ENCODE measurements at places on chromosomes 2 and 18.

DNA sequence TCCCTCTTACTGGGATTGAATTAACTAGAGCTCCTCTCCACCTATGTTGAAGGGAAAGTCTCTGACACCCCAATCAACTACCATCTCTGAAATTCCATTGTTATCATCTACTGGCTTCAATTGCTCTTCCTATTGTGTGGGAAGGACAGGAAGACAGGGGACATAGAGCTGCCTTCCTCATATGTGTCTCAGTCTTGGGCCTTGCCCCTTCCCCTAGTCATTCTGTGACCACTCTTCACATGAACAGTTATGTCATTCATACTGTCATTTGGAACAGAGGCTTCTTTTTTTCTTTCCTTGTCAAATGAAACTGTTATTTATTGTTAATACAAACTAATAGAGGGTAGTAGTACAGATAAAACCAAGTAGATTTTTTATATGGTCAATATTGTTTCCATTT is 69.6 kb upstream of the EMILIN2 start:
- DNase-seq: no peak

DNA sequence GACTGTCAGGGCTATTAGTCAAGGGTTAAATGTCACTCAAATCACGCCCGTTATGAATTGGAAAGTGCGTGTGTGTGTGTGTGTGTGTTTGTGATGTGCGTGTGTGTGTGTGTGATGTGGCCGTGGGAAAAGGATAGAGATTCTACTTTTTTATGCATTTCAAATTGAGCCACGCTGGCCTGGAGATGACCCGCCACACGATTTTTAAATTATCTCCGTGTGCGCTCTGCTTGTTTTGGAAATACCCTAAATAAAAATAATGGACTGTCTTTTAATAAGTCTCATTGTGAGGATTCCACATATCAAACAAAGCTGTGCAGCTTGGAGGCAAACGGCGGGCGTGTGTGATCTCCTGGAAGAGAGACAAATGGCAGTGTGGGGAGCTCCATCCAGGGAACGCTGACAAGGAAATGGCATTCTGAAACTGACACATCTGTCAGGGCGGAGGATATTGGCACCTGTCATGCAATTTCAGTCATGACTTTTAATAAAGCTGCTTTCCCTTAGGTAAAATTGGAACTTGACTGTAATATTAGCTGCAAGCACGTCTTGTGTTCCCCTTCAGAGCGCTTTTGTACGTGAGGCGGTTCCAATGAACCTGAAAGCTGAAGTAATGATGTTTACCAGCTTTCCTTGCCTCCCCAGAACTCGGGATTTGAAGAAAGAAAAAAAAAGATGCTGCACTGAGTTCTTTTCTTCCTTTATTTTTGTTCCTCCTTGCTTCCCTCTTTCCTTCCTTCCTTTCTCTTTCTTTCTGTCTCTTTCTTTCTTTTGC is 381.8 kb upstream of the SMIM21 start:
- DNase-seq: no peak

DNA sequence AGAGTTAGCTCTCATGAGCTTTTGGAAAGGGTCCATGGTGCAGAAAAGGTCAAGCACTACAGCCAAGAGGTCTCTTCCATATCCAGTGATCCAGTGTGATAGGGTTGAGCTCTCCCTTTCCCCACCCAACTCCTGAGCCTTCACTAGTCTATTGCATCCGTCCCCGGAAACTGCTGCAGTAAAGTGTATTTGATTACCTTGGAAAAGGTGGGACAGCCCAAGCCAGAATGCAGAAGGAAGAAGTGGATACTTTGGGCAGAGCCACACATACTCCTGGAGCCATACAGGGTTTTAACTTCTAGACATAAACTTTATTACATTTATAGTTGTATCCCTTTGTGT is 3.6 kb downstream of the PNKD start:
- DNase-seq: no peak

DNA sequence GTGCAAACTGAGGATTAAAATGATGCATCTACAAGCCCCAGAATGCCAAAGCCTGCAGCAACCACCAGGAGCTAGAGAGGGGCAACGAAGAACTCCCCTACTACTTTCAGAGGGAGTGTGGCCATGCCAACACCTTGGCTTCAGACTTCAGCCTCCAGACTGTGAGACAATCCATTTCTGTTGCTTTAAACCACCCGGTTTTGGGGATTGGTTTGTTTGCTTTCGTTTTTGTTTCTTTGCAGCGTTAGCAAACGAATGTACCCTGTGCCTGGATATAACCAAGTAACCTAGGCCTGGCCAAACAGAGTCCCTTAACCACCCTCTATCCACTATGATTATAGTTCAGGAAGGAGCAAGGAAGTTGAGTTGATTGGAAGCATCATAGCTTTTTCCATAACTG is 171.2 kb upstream of the NCK2 start:
- DNase-seq: no peak

GRCh38 chr18:58784601-58785137 is 80.0 kb upstream of the ZNF532 start:
- DNase-seq: peak; percentile 23

DNA sequence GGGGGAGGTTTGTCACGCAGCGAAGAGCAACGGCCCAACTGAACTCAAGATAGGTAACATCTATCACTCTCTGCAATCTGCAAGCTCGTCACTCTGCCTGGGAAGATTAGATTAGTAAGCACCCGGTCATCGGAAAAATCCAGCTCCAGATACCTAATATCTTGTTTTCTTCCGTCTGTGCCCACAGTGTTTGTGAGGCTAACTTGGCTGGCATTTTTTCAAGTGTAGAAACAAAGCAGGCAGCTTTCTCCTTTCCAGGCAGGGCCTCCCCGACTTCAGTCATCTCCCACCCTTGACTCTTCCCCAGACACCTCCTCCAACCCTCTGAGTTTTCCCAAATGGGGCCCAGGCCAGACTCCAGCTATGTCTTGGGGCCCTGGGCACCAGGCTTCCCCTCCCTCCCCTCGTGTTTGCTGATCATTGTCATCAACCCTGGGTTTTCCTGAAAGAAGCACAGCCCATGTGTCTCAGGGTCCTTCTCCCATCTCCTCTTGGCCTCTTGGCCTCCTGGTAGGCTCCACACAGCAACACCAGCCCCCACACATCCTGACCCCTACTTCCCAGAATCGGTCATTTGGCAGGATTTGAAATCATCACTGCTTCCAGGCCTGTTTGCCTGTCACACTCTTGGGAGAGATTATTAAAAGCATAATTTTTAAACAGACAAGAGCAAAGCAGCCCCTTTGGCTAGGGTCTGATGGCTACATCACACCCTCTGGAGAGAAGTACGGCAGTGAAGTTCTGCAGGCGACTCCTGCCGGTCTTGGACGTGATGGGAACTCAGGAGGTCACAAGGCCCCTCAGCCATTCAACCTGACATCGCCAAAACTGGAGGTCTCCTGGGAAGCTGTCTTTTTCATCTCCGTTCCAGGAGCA is 144.9 kb upstream of the ID2 start:
- no peak for DNase-seq

DNA sequence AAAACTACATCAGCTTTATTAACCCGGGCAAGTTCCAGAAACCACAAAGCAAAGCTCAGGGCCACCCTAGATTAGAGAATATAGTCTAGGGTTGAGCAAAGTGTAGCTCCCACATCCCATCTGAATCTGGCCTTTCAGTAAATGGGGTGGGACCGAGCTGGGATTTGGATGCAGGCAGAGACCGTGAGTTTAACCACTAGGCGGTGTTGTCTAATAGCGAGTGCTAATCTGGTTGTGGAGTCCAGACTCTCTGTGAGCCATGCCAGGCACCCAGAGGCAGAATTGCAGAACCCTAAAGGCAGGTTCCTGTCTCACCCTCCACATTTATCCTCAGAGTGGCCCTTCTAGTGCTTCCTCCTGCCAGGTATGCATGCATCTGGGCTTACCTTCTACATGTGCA is 435.9 kb downstream of the TSN start:
- DNase-seq: peak; percentile 38

- DNase-seq: no peak
These were observed 75.9 kb upstream of the CYRIA start for GRCh38 chr2:16741498-16741897.

- DNase-seq: no peak
These were observed 42.8 kb downstream of the PROKR1 start for GRCh38 chr2:68686178-68686577.

DNA sequence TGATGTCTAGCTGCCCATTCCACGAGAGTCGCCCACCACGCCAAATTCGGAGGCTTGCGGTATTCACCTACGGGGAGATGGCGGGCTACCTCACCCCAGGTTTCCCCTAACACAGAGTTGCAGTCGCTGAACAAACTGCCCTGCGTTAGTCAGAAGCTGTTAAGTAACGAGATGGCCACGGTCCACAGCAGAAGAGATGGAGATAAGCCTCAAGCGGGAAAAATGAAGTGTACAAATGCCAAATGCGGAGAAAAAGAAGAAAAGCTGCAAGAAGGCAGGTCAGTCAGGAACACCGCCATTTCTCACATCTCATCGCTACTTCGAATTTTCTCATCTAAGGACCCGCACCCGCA is 425 bp downstream of the ASB3 start:
- DNase-seq: peak; percentile 31

- no peak for DNase-seq
These were observed 16.0 kb upstream of the IKZF2 start for GRCh38 chr2:213167271-213167930.

DNA sequence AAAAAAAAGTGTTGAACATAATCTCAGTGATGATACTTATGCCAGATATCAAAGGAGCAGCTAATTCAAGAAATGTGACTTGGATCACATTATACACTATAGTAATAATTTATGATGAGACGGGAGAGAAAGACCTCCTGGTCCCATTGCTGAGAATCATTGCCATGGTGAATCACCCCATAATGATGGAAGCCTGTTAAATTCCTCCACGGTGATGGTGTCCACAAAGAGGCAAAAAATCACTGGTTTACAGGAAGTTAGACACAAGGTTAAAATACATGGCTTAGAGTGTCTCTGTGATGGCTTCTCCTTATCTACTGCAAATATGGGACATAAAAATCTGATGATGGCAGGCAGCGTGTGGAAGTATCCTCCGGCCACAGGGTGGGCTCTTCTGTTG is 210.0 kb downstream of the CDH2 start:
- DNase-seq: no peak

DNA sequence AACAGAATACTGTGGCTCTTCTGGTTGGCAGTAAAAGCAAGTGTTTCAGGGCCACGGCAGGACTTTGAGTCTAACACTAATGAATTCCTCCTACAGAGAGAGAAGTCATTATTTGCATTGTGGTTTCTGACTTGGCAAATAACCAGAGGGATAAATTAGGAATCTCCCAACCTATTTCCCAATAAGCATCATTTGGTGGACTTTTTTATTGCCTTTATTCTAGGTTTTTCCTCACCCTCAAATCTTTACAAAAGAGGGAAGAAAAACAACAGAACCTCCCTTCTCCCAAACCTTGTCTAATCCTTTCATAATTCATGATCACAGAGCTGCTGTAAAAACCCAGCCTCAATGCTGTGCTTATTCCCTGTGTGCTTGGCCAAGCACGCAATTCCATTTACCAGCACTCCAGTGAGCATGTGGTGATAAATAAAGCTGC is 179.7 kb downstream of the AGPS start:
- peak; percentile 46 for DNase-seq

DNA sequence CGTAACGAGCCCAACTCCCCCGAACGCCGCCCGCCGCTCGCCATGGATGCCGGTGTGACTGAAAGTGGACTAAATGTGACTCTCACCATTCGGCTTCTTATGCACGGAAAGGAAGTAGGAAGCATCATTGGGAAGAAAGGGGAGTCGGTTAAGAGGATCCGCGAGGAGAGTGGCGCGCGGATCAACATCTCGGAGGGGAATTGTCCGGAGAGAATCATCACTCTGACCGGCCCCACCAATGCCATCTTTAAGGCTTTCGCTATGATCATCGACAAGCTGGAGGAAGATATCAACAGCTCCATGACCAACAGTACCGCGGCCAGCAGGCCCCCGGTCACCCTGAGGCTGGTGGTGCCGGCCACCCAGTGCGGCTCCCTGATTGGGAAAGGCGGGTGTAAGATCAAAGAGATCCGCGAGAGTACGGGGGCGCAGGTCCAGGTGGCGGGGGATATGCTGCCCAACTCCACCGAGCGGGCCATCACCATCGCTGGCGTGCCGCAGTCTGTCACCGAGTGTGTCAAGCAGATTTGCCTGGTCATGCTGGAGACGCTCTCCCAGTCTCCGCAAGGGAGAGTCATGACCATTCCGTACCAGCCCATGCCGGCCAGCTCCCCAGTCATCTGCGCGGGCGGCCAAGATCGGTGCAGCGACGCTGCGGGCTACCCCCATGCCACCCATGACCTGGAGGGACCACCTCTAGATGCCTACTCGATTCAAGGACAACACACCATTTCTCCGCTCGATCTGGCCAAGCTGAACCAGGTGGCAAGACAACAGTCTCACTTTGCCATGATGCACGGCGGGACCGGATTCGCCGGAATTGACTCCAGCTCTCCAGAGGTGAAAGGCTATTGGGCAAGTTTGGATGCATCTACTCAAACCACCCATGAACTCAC is 673 bp downstream of the PCBP1 start:
- peak; percentile 51 for DNase-seq

GRCh38 chr18:79405019-79405780 is 9.5 kb downstream of the NFATC1 start:
- no peak for DNase-seq

GRCh38 chr2:18671363-18671762 is 82.0 kb upstream of the NT5C1B start:
- no peak for DNase-seq

DNA sequence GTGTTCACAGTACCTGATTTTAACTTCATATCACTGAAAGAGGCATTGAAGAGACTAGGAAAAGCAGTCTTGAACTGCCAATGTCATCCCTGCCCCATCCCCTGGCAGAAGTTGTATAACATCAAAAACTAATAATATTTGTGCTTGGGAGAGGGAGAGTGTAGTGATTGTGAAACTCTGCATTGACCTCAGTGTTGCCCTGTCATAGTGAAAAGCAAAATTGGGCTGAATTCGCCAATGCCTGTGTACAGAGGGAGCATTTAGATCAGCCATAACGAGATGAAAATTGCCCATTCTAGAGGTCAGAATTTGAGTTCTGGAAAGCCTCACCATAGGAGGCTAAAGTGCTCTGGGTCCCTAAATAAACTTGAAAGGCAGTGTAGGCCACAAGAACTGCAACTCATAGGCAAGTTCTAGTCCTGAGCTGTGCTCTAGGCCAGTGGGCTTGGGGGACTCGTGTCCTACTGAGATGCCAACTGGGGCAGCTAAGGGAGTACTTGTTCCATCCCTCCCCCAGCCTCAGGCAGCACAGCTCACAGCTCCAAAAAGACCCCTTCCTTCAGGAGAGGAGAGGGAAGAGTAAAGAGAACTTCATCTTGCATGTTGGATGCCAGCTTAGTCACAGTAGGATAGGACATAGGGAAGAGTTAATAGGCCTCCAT is 855.6 kb downstream of the TSN start:
- DNase-seq: no peak
